ENCODE measurements at places on chromosomes 3 and 15.

GRCh38 chr15:48814286-48814685 lies 3.4 kb upstream of the CEP152 start:
- no peak for DNase-seq

DNA sequence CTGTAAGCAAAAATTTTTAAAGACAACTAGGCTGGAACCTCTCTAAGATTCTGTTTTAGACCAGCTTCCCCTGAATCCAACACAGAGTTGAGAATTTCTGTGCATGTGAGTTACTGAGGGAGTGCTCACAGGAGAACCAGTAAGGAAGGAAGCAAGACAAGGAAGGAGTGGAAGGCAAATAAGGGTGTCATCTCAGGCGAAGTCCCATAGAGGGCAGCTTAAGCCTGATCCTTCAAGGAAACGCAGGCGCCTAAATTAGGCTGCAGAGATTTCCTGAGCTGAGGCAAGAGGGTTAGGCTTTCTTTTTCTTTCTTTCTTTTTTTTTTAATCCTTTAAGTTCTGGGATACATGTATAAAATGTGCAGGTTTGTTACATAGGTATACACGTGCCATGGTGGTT lies 36.2 kb upstream of the COL6A6 start:
- peak; percentile 35 for DNase-seq

DNA sequence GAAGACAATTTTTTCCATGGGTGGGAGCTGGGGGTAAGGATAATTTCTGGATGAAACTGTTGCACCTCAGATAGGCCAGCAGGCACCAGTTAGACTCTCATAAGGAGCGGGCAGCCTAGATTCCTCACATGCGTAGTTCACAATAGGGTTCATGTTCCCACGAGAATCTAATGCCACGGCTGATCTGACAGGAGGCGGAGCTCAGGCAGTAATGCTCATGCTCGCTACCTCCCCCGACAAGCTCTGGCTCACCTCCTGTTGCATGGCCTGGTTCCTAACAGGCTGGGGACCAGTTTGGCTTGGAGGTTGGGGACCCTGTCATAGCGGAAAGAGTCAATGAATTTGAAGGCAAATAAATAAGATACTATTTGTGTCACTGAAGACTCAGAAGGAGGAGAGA lies 105.5 kb downstream of the PLD1 start:
- DNase-seq: no peak

GRCh38 chr3:169295912-169296570 lies 367.5 kb downstream of the MECOM start:
- DNase-seq: no peak

GRCh38 chr3:19901337-19901736 lies 32.7 kb downstream of the EFHB start:
- no peak for DNase-seq

Data from retina (tissue), 1 donor.